ENCODE measurements at places on chromosomes 3 and 15. TPM values are rescaled to one million over a fixed set of nuclear protein-coding genes. Genes with fewer than 3 reads are reported as not detected.
A peak's percentile ranks its signal among the peaks of the same experiment; 100 is the strongest.

The CLDN16 gene
- not detected for total RNA-seq

The KBTBD8 gene
- total RNA-seq: 6.8 TPM

DNA sequence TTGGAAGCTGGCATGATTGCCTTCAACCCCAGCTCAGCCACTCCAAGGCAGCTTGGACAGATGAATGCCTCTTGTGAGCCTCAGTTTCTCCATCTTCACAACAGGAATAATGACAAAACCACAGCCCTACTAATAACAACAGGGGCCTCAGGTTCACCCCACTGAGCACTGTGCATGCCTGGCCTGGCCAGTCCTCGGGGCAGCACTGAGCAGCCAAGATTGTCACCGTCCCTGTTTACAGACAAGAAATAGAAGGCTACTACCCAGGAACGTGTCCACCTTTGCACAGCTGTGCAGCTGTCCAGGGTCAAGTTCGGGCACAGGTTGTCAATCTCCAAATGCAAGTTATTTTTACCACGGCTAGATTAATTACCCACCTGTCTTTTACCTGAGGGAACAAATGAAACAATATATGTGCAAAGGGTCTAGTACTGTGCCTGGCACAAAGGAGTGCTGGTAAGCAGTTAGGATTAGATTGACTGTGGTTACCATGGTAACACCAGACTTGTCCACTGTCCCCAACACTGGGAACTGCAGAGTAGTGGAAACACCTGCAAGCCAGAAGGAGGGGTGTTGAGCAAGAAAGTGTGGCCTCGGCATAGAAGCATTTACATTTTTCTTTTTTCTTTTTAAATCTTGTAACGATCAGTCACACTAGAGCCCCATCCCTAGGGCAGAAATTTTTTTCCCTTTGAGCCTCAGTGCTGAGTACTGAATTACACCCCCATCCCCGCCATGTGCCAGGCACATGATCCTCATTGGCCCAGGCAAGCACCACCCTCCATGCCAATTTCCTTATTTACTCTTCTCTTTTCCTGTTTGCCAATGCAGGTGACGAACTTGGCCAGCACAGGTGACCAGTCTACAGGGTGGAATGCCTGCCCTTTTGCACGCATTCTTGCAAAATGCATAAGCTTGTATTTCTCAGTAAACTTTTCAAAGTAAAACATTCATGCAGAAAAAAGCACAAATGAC is 66.3 kb upstream of the SLC6A6 start:
- no peak for DNase-seq

- DNase-seq: no peak
Measured at GRCh38 chr3:189269365-189269764, 97.6 kb downstream of the TPRG1 start.

DNA sequence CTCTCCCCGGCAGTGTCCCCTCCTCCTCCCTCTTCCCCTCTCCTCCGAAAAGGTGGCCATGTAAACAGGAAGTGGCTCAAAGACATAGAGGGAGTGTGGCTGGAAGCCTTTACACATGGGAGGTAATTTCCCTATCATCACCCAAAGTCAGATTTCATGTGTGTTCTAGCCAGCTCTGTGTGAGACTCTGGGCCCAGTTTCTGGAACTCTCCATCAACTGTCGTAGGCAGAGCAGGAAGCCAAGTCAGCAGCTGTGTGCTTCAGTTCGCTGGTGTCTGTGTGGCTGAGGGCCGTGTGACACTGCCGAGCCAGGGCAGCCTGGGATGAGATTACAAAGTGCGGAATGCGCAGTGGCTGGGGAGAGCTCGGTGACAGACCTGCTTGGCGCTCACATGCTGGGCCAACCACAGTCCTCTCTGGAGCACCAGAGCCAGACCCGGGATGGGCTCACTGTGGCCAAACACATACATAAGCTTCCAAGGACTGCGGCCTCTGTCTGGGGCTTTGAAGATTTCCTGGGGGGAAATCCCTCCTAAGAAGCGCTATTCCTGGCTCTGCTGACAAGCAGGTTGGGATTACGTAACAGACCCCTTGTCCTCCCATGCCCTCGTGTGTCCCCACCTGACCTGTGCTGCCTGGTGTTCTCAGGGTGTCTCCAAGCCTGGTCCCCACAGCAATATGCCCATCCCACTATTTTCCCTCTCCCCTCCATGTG is 50.7 kb downstream of the UMPS start:
- peak; percentile 22 for DNase-seq

GRCh38 chr15:100536733-100537132 is 8.0 kb upstream of the CERS3 start:
- no peak for DNase-seq

The CCR9 gene
- total RNA-seq: not detected

The CASR gene
- total RNA-seq: not detected

GRCh38 chr3:44682182-44682896 is 30.1 kb upstream of the ZNF502 start:
- DNase-seq: no peak

DNA sequence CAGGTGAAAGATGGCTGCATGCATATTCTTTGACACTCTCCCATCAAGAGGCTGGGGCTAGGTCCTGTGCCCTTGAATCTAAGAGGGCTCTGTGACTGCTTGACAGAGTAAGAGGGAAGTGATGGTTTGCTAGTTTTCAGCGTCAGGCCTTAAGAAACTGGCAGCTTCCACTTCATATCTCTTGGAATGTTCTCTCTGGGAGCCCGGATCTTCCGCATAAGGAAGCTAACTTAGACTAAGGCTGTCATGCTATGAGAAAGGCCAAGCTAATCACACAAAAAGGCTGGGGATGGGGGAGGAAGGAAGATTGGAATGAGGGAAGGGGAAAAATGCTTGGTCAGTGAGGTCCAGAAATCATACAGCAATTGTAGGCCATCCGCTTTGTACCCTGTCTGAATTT is 50.0 kb downstream of the MB21D2 start:
- DNase-seq: no peak

- DNase-seq: peak; percentile 46
Measured at GRCh38 chr3:106299300-106300098, 430.7 kb upstream of the CBLB start.

- DNase-seq: no peak
Measured at GRCh38 chr15:69987492-69988489, 109.9 kb downstream of the TLE3 start.

GRCh38 chr3:9902372-9903237 is at the start of gene IL17RE:
Gene IL17RE (plus strand): TSS chr3:9902848. CDS start chr3:9902933, 85 bp downstream.
- DNase-seq: no peak

- DNase-seq: no peak
Measured at GRCh38 chr15:51368307-51368706, 26.9 kb downstream of the GLDN start.

DNA sequence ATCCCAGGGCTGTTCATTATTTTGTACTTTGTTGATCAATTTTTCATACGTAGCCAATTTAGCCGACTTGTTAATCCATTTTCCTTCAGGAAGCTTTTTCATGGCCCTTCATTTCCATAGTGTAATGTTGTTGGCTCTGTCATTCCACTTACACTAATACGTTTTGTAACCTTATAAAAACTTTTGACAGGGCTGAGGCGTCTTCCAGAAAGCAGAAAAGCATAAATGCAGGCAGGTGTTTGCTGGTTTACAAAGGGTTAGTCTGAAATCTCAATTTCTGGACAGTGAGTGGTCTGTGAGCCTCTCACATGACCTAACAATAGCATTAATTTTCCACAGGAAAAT is 444.0 kb downstream of the OTOL1 start:
- DNase-seq: no peak

The ONECUT1 gene
- not detected for total RNA-seq

GRCh38 chr3:174191380-174191779 is 667.8 kb upstream of the NAALADL2 start:
- DNase-seq: no peak

GRCh38 chr3:12327021-12327420 is 38.2 kb downstream of the PPARG start:
- no peak for DNase-seq

DNA sequence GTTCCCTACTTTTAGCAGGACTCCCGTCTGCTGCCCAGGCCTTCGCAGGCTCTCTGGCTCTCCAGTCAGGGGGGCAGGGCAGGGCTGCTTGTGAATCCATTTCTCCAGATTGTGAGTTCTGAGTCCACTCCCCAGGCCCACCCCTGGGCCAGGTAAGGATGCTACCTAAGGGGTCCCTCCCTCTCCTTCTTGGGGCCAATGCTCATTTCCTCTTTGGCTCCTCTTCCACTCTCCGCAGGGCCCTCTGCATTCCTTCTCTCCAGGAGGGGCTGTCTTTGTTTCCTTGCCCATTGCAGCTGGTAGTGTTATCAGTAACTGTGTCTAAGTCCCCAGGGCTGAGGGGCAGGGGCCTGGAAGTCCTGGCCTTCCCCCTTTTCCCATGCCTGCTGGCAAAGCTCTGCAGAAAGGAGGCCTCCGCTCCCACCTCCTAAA is 13.0 kb upstream of the CACNA2D2 start:
- no peak for DNase-seq

The DAZL gene
- total RNA-seq: not detected

The IL20RB gene
- 0.59 TPM for total RNA-seq

DNA sequence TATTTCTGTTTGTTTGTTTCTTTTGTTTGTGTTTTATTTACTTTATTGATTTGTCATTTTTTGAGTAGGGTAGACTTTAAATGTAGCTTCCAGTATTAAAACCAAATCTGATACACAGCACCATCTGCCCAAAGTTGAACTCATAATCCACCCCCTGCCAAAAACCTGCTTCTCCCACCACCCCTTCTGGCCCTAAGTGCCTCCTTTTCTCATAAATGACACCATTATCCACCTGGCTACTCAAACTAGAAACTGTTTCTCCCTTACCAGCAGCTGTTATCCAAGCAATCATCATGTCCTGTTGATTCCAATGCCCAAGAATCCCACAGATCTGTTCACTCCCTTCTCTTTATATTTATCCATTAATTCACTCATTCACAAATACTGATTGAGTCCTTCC is 21.8 kb upstream of the PTX3 start:
- no peak for DNase-seq

GRCh38 chr3:50580683-50581458 is 11.5 kb downstream of the HEMK1 start:
- no peak for DNase-seq

The EXD1 gene
- not detected for total RNA-seq

GRCh38 chr15:50057905-50058639 is 61.0 kb downstream of the ATP8B4 start:
- DNase-seq: no peak

- no peak for DNase-seq
Measured at GRCh38 chr3:119779731-119780383, 2.0 kb upstream of the NR1I2 start.

All from activated naive CD4-positive, alpha-beta T cell treated with anti-CD3 and anti-CD28 coated beads for 36 hours (primary cell).